ENCODE measurements at places on chromosomes 7 and 10.

GRCh38 chr10:35912615-35913569 is 270.8 kb upstream of the FZD8 start:
- no peak for DNase-seq

GRCh38 chr10:114077815-114078219 is 34.2 kb downstream of the ADRB1 start:
- no peak for DNase-seq

- peak; percentile 98 for DNase-seq
These were observed 23.0 kb upstream of the ZNF488 start for GRCh38 chr10:47406870-47407691.

GRCh38 chr7:19107356-19108146 is 9.9 kb downstream of the TWIST1 start:
- peak; percentile 26 for DNase-seq

- no peak for DNase-seq
These were observed 42.1 kb upstream of the PCDH15 start for GRCh38 chr10:54843085-54843646.

DNA sequence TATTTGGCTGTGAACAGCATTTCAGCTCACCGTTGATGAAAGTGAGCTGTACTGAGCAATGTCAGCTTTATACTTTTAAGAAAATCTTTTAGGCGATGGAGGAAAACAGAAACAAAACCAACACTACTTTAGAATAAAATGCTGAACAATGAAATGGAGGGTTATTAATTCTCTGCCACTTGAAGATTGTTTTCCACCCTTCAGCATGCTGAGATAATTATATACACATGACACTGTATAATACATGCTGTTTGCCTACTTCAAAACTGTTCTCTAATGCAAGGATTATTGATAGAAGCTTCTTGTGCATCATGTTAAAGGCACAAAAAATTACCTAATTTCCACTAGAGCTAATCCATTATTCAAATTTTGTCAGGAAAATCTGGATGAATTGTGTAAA is 66.8 kb downstream of the CACNA2D1 start:
- no peak for DNase-seq

All from small intestine (tissue), 16 donors.